NCI-H526 treated with DMSO at 0.1 percent for 48 hours (cell line): ENCODE measurements at places on chromosomes 1 and 21.
A peak's percentile ranks its signal among the peaks of the same experiment; 100 is the strongest.

- DNase-seq = no peak
These were observed 56.5 kb downstream of the RHOU start for GRCh38 chr1:228791791-228792190.

DNA sequence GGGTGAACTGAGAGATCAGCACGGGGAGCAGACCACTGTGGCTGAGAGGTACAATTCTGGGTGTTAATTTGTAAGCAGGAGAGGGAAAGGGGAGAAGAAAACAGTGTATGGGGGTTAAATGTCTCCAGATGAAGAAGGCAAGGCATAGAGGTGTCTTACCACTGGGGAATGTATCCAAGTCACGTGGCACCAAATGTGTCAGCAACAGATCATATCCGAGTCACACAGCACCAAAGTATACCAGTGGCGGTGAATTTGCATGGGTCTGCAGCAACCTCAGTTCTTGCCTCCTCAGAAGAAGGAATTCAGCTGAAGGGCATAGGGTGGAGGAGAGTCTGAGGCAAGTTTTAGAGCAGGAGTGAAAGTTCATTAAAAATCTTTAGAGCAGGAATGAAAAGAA, 21.2 kb upstream of the SYCP1 start:
- DNase-seq = no peak

- no peak for DNase-seq
These were observed 16.7 kb downstream of the ALX3 start for GRCh38 chr1:110053552-110054428.

DNA sequence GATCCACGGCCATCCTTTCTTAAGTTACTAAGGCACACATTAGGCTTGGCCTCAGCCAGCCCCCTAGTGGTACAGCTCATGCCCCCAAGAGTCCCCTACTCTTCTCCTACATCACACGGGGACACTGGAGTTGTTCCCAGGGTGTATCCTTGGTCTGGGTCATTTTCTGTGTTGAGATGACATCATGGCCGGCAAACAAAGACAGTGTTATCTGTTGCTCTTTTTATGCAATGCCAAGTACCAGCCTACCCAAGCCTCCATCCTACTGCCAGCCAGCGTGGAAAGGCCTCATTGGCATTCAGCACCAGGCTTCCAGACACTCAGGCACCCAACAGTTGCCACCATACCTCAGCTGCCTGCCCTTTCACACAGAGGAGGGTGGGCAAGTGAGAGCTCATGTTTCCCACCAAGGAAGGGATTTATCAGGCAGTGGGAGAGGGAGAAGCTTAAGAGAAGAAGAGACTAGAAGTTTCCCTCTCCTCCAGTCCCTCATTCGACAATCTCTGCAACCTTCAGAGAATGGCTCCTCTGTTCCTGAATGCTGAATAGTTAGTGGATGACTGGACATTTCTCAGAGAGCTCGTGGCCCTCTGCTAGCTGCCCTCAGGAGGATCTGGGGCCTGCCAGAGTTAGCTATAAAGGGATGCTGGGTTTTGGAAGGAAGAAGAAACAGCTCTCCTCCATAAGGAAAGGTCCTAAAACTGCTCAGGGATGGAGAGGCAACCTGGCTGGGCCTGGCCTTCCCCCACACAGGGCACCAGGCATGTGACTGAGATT, 17.7 kb downstream of the CBR1 start:
- no peak for DNase-seq

DNA sequence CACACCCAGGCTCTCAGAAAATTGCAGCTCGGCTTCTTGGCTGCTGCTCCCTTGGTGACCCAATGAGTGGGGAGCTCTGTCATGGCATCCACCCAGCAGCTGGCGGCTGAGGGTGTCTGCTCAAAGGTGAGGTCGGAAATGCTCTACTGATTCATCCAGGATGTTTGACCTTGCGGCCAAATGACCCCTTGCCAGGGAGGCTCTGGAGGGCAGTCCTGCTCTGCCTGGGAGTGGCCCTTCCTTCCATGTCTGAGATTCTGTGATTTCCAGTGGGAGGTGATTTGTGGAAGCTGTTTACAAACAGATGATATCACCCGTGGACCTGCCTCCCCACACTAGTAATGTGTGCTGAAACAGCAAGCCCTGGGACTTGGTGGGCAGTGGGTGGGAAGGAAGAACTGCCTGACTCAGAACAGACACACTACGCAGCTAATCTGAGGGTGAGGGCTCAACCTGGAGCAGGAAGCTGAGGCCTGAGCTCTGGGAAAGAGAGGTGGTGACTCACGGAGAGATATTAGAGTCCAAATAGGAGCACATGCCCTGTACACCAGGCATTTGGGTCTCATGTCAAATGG, 3.0 kb downstream of the CRCT1 start:
- no peak for DNase-seq

DNA sequence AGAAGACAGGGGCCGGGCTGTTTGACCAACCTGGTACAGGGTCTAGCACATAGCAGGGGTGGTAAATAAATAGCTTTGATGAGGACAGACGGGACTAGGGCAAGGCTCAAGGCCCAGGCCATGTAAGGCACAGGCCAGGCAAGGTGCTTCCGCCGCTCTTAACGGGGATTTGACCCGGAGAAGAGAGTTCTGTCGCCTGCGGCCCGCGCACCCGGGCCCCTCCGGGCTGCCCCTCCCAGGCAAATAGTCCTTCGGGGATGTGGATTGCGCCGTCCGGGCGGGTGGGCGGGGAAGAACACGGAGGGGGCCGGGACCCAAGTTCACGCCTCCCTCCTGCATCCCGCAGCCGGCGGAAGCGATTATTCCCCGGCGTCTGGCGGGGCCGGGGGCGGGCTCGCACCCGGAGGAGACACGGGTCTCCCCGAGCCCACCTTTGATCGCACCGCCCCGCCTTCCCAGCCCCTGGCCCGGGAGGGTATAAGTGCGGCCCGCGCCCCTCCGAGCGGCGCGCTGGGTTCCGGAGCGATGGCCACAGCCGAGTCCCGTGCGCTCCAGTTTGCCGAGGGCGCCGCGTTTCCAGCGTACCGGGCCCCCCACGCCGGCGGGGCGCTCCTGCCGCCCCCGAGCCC, at the start of gene MIXL1:
Gene MIXL1, plus strand, starts transcription at position 508 of the 629 bp plus-strand sequence. Its CDS starts 18 bp downstream, at position 526.
- DNase-seq = no peak

- DNase-seq = no peak
These were observed 13.1 kb downstream of the CDC7 start for GRCh38 chr1:91513706-91514105.

- DNase-seq = no peak
These were observed 22.4 kb downstream of the PRRX1 start for GRCh38 chr1:170686291-170686690.

GRCh38 chr21:44716984-44717383, 5.6 kb upstream of the TSPEAR start:
- DNase-seq = no peak

- DNase-seq = no peak
These were observed 5.5 kb downstream of the SDCCAG8 start for GRCh38 chr1:243261390-243261789.

DNA sequence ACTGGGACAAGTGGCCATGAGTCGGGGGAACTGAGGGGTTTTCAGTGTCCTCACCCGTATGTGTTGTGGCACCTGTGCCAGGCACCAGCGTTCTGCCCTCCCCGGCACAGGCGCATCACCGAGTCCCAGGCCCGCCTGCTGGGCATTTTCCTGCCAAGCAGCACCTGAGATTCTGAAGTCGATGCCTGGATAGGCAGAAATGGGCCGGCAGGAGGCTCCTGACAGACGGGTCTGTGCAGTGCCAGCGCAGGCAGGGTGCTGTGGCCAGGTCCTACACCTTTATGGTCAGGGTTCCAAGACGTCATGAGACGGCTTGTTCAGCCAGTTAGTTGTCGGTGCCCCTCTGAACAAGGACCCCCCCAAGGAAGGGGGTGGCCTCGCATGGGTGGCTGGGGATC, 10.6 kb downstream of the FAAP20 start:
- no peak for DNase-seq

GRCh38 chr21:31498985-31499384, 154.9 kb upstream of the TIAM1 start:
- no peak for DNase-seq

GRCh38 chr1:9292361-9293240, at the start of gene SPSB1:
TSS of gene SPSB1 (plus strand) at chr1:9292894. CDS start at chr1:9355892, 62,998 bp downstream.
- DNase-seq = no peak

DNA sequence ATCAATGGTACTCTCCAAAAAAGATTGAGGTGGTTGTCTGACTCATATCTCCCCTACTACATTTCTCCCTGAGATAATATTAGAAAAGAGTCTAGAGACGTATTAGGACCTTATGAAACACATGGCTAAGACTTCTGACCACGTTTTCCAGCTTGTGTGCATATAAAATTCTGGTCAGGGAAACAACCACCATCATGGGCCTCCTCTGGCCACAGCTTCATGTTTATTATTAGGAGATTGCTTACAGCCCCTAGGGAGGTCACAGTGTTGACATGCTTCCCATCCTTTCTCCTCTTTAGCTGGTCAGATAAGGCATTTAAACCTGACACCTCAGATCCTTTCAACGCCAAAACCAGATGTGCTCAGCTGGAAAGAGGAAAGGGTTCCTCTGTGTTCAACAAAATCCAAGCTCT, 620.2 kb downstream of the PLPP3 start:
- no peak for DNase-seq

DNA sequence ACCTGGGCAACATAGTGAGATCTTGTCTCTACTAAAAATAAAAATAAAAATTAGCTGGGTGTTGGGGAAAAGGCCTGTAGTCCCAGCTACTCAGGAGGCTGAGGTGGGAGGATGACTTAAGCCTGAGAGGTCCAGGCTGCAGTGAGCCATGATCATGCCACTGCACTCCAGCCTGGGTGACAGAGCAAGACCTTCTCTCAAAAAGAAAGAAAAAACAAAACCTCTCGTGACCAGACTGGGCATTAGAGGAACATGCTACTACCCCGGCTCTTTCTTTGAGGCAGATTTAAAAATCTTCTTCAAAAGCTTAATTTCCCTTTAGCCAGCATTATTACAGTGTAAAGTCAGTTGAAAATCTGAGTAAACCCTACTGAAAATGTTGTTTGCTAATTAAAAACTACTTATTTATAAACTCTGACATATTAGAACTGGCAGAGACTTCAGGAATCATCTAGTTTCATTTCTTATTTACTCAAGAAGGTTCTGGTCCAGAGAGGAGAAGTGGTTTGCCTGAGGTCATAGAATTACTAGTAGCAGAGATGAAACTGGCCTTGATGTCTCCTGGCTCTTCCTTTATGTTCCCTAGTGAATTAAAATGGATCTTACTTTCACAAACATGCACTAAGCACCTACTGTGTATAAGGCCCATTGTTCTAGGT, 11.6 kb upstream of the ELAVL4 start:
- no peak for DNase-seq

GRCh38 chr1:27144920-27145661, 9.8 kb downstream of the SLC9A1 start:
- no peak for DNase-seq

- DNase-seq = no peak
These were observed 9.7 kb upstream of the KRTAP7-1 start for GRCh38 chr21:30839304-30839703.

- peak; percentile 35 for DNase-seq
These were observed 710 bp downstream of the PPP2R5A start for GRCh38 chr1:212285685-212286555.

DNA sequence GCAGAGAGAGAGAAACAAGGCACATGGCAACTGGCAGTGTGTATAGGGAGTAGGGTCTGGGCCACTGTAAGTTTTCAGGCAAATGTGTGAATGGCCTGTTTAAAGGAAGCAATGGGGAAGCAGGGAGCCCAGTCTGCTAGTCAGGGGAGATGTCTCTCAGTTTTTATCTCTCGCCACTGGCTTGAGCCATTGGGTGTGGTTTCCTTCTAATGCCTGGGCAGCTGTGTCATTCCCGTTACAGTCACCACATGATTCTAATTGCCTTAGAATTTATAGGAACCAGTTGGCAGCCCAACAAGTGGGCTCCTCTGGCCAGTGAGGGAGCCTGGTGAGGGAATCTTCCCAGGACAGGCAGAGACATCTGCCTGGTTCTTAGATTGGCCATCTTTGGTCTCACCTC, 182.4 kb downstream of the DISC1 start:
- DNase-seq = no peak

DNA sequence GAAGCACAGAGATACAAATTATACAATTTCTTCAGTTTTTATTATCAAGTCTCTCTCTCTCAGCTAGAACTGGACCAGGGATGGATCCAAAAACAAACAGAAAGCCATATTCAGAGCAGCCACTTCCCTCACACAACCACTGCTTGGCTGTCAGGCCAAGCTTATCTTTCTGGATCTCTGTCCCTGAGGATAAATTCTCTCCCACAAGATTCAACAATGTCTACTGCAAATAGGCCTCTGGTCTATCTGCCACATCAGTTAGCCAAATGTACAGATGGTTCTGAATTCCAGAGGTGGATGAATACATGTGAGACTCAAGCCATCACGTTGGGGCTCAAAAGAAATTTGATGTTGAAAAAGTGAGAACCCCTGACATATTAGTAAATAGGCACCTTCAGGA, 350.9 kb downstream of the LTN1 start:
- DNase-seq = no peak

- DNase-seq = no peak
These were observed 307.9 kb downstream of the BACH1 start for GRCh38 chr21:29606613-29607012.

DNA sequence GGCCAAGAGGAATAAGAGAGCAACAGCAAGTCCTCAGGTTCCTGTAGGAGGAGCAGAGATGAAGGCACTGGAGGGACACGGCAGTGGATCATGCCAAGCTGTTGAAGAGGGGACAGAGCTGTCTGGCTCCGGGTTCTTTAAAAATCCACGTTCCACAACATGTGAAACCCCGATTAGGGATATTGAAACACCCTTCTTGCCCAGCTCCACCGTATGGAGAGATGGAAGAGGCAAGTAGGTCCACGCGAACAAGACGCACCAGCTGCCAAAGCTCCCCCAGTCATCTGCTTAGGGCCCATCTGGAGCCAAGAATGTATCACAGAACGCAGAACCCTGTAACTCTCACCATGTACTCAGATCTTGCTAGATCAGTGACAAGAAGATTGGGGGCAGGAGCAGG, 3.9 kb downstream of the C1orf198 start:
- DNase-seq = no peak

GRCh38 chr1:210937846-210938245, 196.1 kb downstream of the KCNH1 start:
- no peak for DNase-seq

DNA sequence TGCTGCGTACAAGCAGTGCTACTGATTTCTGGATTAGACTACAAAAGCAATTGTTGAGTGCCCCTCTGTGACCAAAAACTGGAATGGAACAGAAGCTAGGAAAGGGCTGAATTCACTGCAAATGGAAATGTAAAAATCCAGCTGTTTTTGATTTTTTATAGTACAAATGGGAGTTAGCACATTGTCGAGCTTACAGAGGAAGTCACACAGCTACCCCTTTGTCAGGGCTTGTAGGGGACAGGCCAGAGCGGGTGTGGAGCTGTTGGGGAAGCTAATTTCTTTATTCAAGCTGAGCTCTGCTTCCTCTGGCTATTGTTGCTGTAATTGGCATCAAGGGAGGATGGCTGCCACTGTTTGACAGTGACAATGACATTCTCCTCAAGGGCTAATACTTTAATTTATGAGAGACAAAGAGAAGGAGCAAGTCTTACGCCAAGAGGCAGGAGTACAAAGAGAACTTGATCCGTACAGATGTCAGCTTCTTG, 96.1 kb downstream of the SLC35F3 start:
- DNase-seq = no peak

GRCh38 chr21:37489553-37489952, 123.0 kb downstream of the DYRK1A start:
- no peak for DNase-seq

GRCh38 chr1:199308349-199308846, 669.6 kb downstream of the PTPRC start:
- no peak for DNase-seq
